GM03348 (cell line): ENCODE measurements at places on chromosomes 12 and 14.

DNA sequence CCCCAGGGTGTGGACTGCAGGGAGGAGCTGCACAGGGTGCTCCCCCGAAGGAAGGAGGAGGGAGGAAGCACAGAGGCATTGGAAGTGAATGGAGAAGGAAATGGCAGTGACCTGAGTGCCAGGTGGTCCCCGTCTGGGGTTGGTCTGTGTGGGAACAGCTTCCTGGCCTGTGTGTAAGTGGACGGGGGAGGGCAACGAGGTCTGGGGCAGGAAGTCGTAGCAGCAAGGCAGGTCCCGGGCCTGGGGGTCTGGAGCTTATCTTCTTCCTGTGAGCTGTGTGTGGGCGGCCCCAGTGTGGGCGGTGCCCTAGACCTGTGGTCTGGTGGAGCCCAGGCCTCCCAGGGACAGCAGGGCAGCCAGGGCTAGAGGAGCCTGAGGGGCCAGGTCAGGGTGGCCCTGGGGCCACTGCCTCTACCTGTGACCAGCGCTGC lies 382.1 kb downstream of the TMEM121 start:
- DNase-seq, result no peak

DNA sequence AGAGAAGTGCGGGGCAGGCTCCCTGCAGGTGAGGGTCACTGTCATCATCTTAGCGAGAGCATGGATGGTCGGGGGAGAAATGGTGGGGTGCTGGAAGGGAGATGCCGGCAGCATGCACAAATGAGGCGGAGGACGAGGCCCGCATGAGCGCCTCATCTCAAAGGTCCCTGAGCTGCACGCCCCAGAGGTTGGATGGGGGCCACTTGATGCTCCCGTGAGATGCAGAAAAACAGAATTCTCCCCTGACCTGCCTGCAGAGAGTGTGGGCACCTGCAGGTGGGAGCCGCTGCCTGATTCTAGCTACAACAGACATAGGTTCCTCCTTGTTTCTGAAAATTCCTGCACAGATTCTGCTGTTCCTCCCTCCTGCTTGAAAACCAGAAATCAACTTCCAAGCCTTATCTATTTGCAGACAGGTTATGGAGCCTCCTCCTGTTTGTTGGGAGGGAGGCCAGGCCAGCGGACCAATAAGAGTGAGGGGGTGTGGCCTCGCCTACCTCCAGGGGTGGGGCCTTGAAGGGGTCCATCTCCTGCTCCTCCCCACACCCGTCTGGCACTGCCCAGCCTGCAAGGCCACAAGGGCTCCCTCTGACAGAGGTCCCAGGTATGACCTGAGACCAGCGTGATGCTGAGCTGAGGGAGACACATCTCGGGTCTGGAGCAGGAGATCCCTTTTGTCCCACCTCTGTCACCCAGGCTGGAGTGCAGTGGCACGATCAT lies 67.2 kb downstream of the KDM2B start:
- DNase-seq, result no peak

- no peak for DNase-seq
Measured at GRCh38 chr12:52523824-52524223, 3.6 kb upstream of the KRT5 start.

DNA sequence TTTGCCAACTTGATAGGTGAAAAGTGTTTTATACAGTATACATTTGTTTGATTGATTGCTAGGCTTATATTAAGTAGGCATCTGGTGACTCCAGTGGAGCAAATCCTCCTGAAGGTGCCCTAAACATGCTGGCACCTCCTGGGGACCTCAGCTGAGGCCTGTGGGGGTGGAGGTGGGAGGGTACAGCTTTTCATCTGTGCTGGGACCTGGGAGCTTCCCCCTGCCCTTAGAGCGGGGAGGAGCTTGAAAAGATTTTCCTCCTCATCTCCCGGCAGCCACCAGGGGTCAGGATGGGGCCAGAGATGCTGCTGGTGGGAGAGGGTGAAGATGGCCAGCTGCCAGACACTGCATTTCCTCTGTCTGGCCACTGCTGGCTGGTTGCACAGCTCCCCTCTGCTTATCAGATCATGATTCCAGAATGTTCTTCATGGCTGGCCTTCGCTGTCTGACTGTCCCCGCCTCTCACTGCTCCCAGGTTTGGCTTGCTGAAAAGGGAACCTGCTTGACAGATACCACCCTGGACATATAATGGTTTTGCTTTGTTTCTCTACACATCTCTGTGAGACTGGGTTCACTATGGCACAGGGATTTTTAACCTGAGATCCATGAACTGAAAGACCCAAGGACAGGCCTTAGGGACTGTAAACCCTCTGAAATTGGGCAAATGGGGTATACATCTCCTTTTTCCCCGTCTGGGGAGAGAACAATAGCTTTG lies 10.5 kb upstream of the JPH4 start:
- peak; percentile 85 for DNase-seq

DNA sequence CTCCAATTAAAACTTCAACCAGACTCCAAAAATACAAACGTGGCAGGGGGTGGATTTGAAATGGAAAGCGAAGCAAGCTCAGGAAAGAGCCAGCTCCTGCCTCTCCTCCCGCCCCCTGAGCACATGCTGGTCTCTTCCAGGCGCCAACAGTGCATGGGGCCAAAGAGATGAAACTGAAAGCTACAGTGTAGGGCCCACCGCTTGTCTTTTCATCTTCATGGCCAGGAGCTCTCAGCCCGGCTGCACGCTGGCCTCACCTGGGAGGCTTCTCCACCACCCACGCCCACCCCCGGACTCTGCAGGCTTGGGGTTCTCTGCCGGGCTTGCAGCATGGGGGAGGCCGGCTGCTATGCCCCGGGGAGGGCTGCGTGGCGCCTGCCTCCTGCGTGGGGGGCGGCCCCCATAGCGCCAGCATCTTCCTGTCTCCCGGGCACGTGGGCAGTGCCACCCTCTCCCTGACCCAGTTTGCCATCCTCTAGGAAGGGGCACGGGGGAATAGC lies 2.0 kb downstream of the RIMBP2 start:
- DNase-seq, result no peak
